ENCODE measurements at places on chromosomes 11 and 22.

DNA sequence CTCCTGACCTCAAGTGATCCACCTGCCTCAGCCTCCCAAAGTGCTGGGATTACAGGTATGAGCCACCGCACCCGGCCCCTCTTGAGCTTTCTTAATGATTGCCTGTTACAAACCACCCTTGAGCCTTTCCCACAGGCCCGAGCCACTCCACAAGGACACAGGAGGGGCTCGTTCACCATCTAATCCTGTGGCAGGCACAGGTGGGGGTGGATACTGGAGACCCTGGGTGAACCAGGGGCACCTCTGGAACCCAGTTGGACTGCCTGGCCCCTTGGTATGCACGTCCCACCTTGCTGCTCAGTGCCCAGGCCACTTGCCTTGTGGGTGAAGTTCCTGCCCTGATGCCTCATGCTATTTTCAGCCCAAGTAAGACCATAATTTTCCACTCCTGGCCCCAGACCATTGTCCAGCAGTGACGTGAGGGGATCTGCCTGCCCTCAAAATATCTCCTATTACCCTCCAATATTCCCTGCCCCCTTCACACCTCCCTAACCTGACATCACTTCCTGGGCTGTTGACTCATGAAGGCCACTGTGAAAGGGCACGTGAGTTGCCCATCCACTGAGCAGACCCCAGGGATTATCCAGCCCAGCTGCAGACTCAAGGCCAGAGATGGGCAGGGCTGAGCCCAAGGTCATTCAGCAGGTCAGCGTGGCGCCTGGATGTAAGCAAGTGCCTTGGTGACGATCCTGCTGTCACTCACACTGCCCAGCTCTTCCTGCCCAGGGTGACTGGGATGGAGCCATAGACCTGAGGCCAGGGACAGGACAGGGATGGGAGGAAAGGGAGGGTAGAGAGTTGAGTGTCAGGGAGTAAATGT is 19.6 kb downstream of the P2RY2 start:
- no peak for DNase-seq

- DNase-seq, result no peak
Observed at GRCh38 chr22:26837784-26838470, 180.5 kb downstream of the MIAT start.

DNA sequence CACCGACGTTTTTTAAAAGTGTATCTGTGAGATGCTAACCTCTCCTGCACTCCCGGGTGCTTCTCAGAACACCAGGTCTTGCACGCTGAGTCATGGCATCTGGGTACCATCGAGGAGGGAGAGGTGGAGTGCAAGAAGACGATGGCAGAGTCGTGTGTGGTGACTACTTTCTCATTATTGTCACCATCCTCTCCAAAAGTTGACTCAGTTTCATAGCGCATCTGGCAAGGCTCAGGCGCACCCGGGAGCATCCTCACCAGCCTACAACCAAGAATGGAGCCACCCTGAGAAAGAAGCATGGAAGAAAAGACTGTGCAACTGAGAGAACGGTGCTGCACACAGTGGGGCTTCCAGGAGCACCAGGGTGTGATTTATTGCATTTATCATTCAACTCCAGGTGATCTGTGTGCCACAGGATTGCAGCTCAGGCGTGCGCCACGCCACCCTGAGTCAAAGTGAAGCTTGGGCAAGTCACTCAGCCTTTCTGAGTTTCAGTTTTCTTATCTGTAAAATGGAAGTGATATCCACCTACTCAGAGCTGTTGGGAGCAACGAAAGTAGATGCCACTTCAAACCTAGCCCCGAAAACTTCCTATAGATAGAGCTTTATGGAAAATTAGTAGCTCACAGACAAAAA is 65.4 kb downstream of the LINC01488 start:
- no peak for DNase-seq

- no peak for DNase-seq
Observed at GRCh38 chr11:116328391-116328790, 444.4 kb downstream of the BUD13 start.

GRCh38 chr22:20034143-20034542 is 13.2 kb downstream of the TANGO2 start:
- no peak for DNase-seq

- no peak for DNase-seq
Observed at GRCh38 chr11:8693010-8693551, 10.5 kb downstream of the RPL27A start.

DNA sequence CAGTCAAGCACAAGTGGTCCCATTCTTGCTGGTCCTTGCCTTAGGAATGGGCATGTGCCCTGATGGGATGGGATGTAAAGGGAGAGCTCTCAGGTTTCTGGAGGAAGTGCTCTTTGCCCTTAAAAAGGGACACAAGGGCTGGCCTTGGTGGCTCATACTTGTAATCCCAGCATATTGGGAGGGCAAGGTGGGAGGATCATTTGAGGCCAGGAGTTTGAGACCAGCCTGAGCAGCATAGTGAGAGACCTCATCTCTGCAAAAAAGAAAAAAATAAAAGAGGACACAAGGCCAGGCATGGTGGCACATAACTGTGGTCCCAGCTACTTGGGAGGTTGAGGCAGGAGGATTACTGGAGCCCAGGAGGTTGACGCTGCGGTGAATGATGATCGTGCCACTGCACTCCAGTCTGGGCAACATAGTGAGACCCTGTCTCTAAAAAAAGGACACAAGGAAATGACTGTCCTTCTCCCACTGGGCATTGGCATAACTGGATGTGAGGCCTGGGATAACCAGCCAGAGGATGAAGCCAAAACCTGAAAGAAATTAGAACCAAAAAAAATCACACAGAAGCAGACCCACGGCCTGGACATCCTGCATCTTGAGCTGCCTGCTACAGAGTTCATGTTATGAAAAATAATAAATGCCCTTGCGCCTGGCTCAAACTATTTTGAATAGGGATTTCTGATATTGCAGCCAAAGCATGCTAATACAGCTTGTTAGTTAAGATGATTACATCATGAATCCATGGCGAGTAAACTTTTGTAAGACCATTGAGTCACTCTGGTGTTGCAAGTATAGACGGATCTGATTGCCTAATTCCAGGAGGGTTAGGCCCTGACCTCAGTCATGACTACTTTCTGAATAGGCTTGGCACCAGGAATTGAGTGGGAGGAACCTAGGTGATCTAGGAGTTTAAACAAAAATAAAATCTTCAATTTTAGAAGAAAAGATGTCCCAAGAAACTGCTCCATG is 12.9 kb upstream of the CRKL start:
- DNase-seq, result peak; percentile 53

DNA sequence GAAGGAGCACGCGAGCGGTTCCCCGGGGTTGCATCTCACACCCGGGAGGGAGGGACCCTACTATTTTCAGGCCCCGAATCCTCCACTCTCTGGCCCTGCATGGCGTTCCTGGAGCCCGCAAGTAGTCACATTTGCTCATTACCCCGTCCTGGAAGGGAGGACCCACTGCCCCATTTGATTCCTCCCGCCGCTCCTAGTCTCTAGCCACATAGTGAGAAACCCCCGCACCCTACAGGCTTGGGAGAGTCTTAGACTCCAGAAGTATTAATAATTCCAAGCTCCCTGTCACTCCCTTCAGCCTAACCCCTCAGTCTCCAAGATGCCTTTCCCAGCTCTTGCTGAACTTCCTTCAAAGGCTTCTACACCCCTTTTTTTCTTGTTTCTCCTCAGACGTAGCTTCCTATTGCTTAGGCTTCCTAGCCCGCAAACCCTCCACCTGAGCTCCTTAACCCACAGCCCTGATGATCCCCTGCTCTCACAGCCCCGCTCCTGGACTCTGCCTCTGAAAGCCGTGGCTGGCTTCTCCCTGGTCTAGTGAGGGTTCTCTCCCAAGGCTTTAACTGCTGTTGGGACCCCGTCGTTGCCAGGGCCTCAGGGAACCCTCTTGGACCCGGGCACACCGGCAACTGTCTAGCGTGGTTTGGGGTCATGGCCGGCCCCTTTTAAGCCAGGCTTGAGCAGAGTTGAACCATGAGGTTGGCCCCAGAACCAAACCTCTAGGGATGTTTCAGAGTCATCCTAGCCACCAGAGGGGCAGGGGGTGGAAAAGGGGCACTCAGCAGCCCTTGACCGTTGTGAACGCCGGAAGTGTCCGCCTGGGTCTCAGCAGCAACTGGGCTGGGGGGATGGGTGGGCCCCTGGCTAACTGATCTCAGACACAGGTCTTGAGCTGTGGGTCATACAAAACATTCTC is 862 bp downstream of the GGA1 start:
- peak; percentile 75 for DNase-seq

GRCh38 chr11:95576146-95576845 is 213.3 kb downstream of the FAM76B start:
- no peak for DNase-seq

DNA sequence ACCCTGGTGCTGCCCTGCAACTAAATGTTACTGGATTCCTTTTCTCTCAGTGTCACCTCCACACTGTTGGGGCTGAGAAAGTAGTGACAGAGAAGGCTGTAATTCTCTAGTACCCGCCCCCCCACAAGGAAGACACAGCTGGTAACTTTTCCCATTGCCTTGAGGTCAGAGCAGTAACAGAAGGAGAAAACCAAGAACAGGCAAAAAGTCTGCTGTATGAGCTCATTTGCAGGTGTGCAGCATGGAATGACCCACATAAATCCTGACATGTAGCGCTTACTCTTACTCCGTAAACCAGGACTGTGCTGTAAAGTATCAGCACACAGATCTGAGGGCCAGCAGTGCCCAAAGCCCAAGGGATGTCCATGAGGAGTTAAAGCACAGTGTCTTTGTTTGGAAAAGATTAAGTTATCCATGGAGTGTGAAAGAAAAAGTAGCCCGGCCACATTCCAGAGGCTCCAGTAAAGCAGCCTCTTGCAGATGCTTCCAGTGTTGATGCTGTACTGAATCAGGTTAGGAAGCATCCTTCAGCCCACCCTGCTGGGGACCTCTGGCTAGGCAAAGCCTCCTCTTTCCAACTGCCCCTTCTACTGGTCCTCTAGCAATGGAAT is 120.7 kb downstream of the PLEKHA7 start:
- no peak for DNase-seq

DNA sequence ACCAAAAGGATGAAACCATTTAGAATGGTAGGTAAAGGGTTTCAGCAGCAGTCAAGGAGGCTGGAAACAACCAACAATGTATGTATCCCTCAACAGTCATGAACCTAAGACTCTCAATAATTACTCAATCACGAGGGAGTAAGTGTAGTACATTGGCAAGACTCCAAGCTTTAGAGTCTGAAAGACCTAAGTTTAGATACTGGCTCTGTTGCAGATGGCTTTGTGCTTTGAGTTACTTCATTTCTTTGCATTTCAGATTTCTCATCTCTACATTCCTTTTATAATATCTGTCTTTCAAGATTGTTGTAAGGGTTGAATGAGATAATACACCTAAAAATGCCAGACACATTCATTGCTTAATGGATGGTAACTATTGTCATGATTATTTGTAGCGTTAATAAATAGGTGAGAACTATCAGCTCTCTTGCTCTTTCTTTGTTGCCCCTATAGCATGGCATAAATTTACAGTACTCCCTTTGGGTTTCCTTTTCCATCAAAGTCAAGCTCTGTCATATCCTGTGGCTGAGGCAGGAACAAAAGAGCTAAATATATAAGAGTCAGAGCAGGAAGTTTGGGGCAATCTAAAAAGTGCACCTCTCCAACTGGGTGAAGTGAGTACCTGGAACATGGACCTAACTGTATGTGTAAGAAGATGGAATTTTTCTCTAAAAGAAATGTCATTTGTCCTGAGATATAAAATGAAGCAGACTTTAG is 228.2 kb upstream of the ZC3H12C start:
- DNase-seq, result no peak

- DNase-seq, result peak; percentile 79
Observed at GRCh38 chr11:63478896-63479295, 12.1 kb downstream of the PLAAT5 start.

- DNase-seq, result no peak
Observed at GRCh38 chr11:69277074-69277809, 16.7 kb upstream of the MYEOV start.

- no peak for DNase-seq
Observed at GRCh38 chr22:43848366-43849171, 13.7 kb downstream of the SULT4A1 start.

- DNase-seq, result no peak
Observed at GRCh38 chr11:31802000-31802551, 9.0 kb downstream of the PAX6 start.

DNA sequence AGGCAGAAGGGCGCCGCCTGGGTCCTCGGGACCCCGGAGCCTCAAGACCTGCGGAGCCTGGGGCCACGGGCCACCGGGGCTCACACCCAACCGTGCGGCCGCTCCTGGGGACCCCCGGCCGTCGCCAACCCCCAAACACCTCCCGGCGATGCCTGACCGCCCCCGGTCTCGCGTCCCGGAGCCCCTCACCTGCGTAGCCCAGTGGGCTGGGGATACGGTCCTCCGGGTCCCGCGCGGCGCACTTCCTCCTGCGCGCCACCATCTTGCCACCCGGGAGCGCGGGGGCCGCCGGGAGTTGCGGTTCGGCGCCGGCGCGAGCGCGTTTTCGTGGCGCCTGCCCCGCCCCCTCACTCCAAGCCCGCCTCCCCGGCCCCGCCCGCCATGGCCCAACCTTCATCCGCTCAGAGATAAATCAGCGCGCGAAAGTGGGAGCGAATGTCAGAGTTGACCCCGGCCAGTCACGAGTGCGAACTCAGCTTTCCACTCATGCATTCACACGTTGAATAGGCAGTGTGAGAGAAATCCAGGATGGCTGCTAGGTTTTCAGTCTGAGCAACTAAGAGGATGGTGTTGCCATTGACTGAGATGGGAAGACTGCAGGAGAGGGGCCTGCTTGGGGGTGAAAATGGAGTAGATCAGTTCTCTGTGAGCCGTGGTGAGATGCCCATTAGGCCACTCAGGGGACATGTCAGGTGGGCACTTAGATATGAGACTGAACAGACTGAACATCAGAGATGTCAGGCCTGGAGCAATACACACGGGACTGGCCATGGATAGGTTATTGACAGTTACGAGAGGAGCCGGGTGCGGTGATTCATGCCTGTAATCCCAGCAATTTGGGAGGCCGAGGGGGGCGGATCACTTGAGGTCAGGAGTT is at the start of gene RRP7A:
Gene RRP7A, minus strand, starts transcription at position 272 of the 877 bp plus-strand sequence. Its CDS starts 10 bp downstream, at position 262.
- DNase-seq, result peak; percentile 78

GRCh38 chr11:93646399-93646798 is 15.1 kb upstream of the CEP295 start:
- DNase-seq, result no peak

DNA sequence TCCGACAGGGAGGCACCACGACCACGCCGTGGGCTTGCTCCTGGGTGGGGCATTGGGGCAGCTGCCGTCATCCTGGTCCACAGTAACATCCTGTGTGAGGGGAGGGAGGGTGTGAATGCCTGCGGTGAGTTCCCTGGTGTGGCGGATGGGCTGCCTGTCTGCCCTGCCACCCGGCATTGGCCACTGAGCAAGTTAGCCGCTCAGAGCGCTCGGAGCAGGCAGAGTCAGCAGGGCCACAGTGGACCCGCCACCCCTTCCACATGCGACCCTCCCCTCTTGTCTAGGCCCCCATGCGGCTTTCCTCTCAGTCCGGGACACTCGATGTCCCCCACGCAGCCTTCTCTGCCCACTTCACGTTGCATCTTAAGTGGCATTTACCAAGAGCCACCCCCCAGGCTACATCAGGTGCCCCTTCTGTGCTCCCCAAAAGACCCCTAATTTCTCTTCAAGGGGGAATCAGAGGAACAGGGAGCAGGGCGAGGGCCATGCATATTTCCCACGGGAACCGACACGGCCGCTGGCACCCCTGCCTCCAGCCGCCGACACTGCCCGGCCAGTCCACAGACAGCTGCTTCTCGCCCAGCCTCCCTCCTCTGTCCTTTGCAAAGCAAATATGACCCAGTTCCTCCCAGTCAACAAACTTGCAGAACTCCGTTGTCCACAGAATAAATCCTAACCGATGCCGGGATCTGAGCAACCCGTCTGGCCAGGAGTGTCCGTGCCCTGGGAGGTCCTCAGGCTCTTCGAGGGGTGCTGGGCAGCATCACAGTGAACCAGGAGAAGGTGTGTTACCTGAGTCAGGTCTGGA is 1482.1 kb downstream of the TBC1D22A start:
- no peak for DNase-seq
